ENCODE measurements at places on chromosomes 1 and 21.

GRCh38 chr1:198245379-198245778, 88.6 kb downstream of the NEK7 start:
- no peak for DNase-seq

- DNase-seq = no peak
Observed at GRCh38 chr1:44806704-44807363, at the start of gene DYNLT4. Gene DYNLT4, minus strand, starts transcription at chr1:44807351. Its CDS starts 683 bp downstream, at chr1:44806668.

DNA sequence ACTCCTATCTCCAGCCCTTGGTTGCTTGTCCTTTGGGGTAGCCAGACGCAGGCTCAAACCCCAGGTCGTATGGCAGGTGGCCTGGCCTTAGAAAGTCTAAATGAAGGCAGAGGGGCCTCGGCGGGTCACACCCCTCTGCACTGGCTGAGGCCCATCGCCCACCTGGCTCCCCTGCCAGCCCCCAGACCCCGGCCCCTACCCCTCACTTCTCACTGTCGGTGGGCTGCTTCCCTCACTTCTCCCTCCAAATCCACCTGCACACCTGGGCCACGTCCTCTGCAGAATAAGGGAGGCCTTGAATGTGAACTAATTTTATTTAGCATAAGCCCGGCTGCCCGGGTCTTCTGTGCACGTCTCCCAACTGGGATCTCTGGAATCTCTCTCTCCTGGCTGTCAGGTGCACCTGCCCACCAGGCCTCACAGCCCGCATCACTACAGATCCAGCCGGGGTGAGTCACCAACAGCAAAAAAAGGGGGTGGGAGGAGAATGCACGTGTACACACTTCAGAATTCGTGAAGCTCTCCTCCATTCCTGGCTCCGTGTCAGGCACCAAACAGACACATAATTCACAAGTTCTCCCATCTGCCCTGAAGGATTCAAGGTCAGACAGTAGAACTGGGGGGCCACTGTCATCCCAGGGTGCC, 107.5 kb upstream of the SIM2 start:
- no peak for DNase-seq

DNA sequence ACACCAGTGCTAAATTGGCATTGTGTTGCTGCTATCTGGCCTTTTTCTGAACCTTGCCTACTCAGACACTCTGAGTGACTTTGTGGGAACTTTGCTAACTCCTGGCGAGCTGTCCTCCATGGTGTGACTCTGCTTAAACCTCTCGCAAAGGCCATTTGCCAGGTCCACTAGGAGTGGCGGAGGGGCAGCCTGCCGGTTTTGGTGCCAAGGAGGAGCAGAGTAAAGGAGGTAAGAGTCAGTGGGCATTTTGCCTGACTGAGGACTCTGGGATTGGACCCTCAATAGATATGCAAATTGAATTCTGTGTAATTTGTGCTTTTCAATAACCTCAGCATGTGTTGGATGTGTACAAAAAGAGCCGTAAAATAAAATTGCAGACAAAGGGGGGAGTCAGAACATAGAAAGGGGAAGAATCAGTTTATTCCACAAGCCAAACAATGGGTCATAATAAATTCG, 386.6 kb upstream of the NFIA start:
- DNase-seq = no peak

- DNase-seq = no peak
Observed at GRCh38 chr1:205600085-205600484, 31.7 kb downstream of the ELK4 start.

- DNase-seq = no peak
Observed at GRCh38 chr21:44850905-44851657, 22.4 kb downstream of the PTTG1IP start.
